ENCODE measurements at places on chromosomes 16 and 17.

DNA sequence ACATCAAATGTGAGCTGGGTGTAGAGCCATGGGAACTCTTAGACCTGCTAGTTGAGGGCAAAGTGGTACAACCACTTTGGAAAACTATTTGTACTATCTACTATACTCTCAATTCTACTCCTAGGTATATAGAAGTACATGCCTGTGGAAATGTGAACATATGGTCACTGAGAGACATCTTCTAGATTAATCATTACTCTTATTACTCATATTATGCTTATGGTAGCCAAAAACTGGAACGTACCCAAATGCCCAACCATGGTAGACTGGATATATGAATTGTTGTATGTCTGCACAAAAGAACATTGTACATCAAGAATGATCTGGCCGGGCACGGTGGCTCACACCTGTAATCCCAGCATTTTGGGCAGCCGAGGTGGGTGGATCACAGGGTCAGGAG, 2.7 kb downstream of the WDR45B start:
- no peak for DNase-seq

DNA sequence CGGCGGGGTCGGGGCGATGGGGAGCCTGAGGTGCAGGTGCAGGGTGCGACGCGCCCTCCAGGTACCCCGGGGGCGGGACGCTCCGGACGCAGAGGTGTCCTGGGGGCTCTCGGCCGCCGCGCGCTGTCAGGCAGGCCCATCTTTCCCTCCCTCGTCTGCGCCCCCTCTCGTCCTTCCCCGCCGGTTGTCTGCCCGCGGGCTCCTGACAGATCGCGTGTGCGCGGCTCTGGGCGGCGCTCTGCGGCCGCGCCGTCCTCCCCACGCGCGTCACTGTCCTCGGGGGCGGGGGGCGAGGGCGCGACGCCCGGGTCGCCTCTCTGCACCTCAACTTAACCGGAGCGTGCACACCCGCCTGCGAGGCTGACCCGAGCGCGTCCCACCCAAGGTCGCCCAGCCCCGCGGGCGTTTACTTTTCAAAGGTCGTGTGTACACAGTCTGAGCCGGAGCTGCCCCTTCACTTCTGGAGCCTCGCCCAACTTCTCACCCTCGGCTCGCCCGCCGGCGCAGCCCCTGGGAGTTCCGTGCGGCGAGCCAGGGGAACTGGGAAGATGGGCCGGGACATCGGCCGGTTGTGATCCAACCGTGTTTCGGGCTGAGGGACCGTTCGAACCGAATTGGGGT, 512 bp downstream of the AKAP1 start:
- DNase-seq = peak; percentile 24

DNA sequence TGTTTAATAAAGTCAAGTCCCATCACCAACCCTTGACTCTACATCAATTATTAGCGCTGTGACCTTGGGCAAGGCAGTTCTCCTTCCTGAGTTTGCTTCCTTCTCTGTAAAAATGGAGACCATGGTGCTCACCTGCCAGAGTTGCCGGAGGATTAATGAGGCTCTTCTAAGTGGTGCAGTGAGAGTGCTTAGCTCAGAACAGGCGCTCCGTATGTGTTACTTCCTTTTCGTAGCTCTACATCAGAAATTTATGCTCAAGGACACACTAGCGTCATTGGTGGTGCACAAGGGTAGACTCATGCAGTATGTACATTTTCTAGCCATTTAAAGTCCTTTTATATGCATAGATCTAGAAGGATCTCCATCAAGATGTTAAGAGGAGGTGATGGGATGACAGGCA, 17.4 kb upstream of the CMIP start:
- DNase-seq = no peak

DNA sequence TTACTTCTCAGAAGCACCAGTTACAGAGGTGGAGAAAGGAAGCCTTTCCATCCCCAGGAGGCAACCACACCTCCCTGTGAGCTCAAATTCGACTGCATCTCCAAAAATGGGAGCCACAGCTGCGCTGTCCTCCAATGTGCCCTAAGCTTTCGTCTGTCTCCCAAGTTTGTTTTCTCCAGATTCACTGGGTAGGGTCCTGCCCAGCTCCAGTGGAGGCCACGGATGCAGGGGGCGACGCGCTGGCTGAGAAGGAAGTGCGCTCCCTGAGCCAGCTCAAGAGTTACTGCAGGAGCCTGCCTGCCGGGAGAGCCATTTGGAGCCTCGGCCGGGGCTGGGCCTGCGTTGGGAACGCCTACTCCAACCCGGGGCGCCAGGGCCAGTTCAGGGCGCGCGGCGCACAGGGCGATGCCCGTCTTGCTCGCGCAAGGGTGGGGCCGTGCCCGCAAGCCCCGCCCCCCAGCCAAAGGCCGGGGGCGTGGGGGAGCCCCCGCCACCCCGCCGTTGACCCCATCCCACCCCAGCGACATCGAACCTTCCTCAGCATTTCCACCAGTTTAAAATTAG, 19.5 kb downstream of the SIAH1 start:
- peak; percentile 8 for DNase-seq

GRCh38 chr16:81917375-81917774, 93.9 kb downstream of the SDR42E1 start:
- no peak for DNase-seq

Measured in NCI-H187 (cell line).